ENCODE measurements at places on chromosomes 3 and 15.

DNA sequence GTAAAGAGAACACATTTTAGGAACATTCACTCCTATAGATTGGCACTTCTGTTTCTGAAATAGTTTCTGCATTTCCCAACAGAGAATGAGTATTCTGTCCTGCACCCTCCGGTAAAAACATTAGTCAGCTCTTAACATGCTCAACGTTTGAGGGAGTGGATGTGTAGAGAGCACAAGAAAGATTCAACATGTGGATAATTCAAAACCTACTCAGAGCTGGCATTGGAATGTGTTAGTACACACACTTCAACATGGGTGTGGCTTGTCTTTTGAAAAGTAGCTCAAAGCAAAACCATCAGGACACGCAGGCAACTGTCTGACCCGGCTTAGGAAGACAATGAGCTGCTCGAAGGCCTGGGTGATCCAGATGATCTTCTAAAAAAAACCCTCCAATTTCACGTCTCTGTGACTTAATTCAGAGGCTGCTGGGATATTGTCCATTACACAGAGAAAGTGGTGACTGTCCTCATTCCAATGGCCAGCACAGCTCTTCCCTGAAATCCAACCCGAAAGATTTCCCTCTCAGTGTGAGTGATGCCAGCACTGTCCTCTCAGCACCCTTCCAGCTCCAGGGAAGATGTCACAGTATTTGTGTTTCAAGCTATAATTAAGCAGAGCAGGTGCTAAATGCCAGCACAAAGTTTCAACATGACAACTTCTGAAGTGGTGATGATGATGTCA lies 18.1 kb downstream of the FBN1 start:
- no peak for DNase-seq

DNA sequence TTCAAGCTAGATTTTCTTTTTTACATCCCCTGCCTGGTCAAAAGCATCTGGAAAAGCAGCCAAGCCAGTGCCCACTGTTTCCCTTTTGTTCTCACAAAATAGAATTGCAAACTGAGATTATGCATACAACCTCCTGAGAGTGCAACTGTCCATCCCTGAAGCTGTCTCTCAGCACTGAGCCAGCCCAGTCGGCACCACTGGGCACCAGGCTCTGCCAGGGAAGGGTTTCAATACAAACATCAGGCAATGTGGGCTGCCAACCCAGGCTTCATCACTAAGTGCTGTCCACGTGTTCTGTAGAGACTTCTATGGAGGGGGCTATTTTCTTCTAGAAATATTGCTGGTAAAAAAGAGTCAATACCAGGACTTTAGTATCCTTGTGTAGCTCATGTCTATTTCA lies 356.3 kb upstream of the TBL1XR1 start:
- DNase-seq, result no peak

- DNase-seq, result no peak
These were observed 64.8 kb upstream of the LPP start for GRCh38 chr3:188088948-188089685.

GRCh38 chr3:8665407-8665896 lies 20.9 kb upstream of the SSUH2 start:
- no peak for DNase-seq

DNA sequence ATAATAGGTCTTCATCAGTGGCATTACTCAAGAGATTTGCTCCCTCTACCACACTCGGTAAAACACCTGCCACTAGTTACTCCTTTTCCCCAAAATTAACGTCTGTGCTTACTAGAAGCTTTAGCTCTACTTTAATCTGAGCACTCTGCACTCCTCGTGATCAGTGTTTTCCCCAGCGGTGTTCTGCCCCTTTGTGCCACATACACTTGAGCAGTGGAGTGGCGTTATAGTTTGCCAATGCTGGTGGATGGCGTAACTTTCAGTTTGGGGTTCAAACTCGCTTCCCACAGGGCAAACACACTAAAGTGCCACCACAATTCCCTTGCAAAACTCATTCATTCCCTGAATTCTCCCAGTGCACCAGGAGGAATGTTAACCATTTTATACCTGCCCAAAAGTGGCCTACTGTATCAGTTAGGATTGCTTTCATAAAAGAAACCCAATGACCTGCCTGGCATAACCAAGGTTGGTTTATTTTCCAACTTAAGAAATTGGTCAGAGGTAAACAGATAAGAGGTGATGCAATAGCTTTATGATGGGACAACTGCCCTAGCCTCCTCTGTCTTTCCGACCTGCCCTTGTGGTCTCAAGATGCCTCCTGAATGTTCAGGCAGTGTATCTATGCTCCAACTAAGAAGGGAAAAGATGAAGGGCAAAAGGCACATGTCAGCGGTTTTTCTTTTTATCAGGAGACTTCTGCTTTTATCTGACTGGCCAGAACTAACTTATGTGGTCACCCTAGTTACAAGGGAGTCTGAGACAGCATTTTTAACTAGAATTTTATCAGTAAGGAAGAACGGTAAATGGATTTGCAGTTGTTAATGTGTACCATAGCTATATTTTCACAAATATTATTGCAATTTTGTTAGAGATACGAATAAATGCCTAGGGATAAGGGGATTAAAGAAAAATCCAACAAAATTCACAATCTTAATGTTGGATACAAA lies 83.9 kb downstream of the FSIP1 start:
- no peak for DNase-seq

- no peak for DNase-seq
These were observed at the start of gene FSTL1 for GRCh38 chr3:120450600-120451271. Gene FSTL1, minus strand, starts transcription at chr3:120450992. Its CDS starts 246 bp downstream, at chr3:120450746.

Data from naive thymus-derived CD4-positive, alpha-beta T cell (primary cell).